ENCODE measurements at places on chromosomes 4 and X.

DNA sequence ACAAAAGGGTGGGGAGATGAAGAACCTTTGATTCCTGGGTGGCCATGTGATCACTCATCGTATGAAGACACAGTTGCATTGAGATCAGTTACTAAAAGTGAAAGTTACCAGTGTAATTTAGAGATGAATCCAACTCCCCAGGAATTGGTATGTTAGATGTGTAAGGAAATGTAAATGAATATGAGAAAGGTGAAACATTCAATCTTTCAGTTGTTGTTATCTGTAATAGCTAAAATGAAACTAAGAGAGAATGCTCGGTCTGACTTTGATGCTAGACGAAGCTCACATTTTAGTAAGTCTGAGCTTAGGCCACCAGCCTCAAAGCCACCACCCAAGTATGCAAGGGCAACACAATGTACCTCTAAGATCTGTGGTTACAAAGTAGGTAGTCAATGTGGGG lies 194.3 kb upstream of the POF1B start:
- DNase-seq, result no peak

DNA sequence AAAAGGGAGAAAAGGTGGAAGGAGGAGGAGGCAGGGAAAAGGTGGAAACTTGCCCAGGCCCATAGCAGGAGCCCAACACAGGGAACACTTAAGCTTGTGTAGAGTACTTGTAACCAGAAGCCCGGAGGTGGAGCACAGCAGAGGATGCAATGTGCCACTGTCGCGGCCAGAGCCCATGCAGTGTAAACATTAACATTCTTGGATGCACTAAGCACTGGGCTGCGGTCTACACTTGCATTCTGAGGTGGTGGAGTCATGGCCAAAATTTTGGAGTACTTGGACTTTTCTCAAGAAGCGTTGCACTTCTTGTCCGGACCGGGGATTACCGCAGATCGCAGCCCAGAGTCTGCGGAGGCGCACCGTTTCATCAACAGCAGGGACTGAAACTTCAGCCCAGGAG lies 4.5 kb upstream of the RHOXF1 start:
- peak; percentile 34 for DNase-seq

- peak; percentile 27 for DNase-seq
Observed at GRCh38 chrX:20414762-20415445, 148.2 kb upstream of the RPS6KA3 start.

GRCh38 chr4:32429151-32429550 lies 1709.0 kb downstream of the PCDH7 start:
- DNase-seq, result no peak

GRCh38 chr4:22471999-22472461 lies 43.8 kb downstream of the ADGRA3 start:
- DNase-seq, result no peak

- peak; percentile 65 for DNase-seq
Observed at GRCh38 chr4:121597346-121597934, 99.3 kb downstream of the ANXA5 start.

- DNase-seq, result no peak
Observed at GRCh38 chrX:42739741-42740140, 38.2 kb downstream of the PPP1R2C start.

DNA sequence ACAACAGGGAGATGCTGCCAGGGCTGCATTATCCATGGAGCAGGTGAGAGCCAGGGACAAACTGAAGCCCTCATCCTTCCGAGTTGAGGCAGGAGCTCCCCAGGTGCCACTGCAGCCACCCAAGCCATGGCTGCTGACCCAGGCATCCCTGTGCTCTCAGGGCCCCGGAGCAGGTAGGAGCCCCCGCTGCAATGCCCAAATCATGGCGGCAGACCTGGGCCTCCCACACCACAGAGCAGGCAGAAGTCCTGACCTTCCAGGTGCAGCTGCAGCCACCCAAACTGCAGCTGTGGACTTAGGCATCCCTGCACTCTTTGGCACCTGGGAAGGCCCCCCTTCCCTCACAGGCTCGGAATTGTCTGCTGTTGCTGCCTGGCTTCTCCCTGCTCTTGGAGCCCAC lies 443.6 kb downstream of the ARAP2 start:
- DNase-seq, result no peak

GRCh38 chrX:146454363-146454762 lies 355.2 kb upstream of the CXorf51B start:
- DNase-seq, result no peak

DNA sequence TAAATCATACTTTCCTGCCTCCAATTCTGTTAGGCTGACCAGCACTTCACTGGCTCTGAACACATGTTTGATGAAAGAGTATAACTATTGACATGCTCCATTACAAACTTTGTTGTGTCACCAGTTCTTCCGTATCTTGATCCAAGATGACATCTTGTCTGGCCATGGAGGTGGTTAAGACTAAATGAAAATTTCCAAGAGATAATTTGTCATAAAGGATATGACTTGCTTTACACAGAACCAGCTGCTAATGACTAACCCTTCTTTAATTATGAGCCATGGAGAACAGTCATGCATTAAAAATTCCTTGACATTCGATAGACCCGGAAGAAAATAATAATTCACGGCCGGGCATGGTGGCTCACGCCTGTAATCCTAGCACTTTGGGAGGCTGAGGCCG lies 17.7 kb upstream of the N4BP2 start:
- peak; percentile 32 for DNase-seq

- no peak for DNase-seq
Observed at GRCh38 chr4:140126261-140126660, 27.7 kb downstream of the MAML3 start.

DNA sequence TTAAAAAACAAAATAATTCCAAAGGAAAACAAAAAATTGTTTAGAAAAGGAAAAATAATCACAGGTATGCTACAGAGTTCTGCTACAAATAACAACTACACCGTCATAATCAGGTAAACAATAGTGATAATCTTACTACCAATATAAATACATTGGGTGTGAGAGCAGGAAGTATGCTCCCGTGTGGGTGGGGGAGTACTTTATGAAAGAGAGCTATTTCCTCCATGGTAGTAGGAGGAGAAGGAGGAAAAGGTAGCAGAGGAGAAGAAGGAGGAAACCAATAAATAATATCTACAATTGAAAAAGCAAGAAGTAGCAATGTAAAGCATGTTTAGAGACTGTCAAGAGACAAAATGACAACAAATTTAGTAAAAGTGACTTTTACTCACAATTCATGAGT lies 35.1 kb downstream of the TEC start:
- DNase-seq, result no peak

DNA sequence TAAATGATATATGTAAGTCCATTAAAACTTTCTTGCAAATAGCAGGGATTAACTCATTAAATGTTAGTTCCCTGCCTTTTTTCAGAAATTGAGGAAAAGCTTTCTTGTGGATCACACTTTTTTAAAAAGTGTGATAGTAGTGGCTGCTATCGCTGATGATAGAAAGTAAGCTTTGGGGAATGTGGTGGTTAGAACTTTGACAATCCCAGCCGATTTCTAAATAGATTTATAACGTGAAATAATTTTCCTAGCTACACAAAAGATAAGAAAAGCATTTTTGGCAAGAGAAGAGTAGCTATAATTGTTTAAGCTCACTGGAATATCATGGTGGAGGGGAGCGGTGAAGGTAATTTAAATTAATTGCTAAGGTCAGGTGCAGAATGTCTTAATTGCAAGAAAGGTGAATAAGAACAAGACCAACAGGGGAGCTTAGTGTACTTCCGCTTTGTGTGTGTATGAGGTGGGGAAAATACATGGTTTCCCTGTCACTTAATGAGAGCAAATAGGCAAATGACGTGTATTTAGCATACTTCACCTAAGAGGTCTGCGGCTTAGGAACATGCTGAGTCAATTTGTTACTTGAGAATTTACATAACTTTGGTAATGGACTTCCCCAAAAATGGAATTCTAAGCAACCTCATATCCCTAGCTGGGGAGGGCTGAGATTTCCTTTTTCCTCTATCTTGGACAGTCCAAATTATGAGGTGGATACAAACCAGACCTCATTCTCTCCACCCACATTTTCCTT lies 11.7 kb upstream of the IL21 start:
- peak; percentile 4 for DNase-seq

DNA sequence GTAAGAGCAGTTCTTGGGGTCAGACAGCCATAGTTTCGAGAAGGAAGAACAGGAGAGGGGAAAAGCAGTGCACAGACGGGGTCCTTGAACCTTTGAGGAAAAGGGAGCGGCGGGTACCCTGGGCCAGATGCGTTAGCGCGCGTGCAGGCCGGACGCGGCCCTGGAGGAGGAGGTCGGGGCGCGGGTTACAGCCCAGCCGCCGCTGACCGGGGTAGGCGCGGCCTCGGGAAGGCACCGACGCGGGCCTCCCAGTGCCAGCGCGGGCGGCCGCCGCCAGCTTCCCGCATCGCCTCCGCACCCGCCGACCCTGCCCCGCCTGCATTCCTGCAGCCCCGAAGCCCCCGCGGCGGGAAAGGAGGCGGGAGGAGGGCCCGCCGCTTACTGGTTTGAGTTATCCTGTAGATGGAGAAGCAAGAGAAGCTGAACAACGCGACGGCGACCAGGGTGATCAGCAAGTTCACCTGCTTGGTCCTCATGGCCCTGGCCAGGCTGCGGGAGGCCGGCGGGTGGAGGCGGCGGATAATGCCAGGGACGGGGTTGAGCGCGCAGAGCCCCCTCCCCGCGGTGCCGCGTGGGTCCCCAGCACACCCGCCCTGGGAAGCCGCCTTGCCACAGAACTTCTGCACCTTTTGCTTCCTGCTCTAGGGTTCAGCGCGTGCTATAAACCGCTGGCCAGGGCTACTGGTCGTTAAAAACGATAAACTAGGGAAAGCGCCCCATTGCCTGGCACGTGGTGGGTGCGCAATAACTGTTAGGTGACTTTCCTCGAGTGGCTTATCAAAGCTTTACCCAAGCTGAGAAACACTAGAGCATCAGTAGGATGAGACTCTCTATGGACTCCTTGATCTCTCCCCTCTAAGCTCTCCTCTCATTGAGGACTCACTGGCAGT lies at the start of gene MGAT4D:
Gene MGAT4D (minus strand): TSS at position 547 of the 890 bp plus-strand sequence. CDS start 71 bp downstream, at position 476.
- no peak for DNase-seq

GRCh38 chrX:56728752-56729151 lies 291 bp upstream of the NBDY start:
- peak; percentile 2 for DNase-seq

- DNase-seq, result no peak
Observed at GRCh38 chr4:118745357-118745756, 60.2 kb downstream of the METTL14 start.

GRCh38 chr4:47836641-47837093 lies 1.2 kb downstream of the CORIN start:
- DNase-seq, result peak; percentile 86

- peak; percentile 41 for DNase-seq
Observed at GRCh38 chr4:108247387-108248049, 78.8 kb upstream of the LEF1 start.

DNA sequence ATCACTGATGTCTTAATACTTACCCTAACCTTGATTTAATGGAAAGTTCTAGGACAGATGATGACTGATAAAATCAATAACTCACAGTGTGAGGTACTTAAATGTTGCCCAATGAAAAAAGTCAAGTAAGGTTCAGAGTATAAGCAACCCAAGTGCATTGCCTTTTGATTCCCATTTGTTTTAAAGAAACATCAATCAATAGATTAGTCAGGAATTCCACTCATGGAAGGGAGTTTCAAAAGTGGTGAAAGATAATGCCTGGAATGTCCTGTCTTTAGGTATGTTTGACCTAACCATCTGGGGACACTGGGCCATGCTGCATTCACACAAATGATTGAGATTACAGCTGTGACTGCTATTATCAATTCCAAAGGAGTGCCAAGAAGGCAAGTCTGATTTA lies 259.7 kb downstream of the PPARGC1A start:
- DNase-seq, result no peak

DNA sequence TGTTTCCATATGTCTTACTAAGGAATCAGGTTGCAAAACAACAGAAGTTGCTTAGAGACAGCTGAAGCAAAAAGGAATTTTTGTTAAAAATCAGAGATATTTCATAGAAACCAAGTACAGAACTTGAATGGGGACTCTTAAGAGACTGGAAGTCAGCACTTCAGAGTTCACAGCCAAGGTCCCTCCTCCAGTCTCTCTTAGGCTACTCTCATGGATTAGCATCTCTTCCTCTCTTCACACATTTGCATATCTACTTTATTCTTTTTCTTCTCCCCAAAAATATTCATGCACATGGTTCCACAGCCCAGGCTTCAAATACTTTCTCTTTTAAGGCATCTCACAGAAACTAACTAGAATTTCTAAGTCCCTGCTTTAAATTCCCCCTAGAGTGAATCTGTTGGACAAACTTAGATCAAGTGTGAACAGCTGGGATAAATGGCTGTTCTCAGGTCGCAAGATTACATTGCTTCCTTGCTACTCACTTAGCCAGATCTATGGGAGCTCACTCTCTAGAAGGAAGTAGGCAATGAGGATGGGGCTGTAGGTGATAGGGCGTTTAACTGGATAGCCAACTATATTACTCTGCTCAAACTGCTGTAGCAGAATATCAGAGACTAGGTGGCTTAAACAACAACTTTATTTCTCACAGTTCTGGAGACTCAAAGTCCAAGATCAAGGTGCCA lies 73.7 kb upstream of the GALNT7 start:
- DNase-seq, result no peak

DNA sequence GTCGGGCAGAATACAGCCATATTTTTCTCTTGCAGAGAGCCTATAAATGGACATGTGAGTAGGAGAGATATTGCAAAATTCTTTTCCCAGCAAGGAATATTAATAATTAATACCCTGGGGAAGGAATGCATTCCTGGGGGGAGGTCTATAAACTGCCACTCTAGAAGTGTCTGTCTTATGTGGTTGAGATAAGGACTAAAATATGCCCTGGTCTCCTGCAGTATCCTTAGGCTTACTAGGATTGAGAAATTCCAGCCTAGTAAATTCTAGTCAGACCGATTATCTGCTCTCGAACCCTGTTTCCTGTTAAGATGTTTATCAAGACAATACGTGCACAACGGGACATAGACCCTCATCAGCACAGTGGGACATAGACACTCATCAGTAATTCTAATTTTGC lies 872.6 kb downstream of the FSTL5 start:
- DNase-seq, result no peak

DNA sequence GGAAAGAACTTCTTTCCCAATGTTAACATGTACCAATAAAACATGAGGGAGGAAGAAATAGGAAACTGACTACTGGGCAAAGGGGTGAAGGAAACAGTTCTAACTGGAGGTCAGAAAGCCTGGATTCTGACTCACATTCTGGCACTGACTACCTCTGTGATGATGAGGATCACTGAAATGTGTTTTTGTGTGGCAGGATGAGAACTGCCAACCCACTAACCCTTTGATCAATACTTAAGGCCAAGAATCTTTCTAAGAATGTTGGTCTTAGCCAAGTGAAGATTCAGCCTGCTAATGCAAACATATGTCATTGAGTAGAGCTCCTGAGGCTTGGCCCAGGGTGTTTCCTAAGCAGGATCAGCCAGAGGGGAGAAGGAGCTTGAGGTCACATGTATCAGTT lies 4.6 kb downstream of the ALAS2 start:
- DNase-seq, result no peak

- no peak for DNase-seq
Observed at GRCh38 chr4:99921174-99921573, 25.2 kb downstream of the DNAJB14 start.

GRCh38 chr4:143253166-143253565 lies 68.4 kb downstream of the USP38 start:
- peak; percentile 31 for DNase-seq

GRCh38 chrX:134469486-134469885 lies 9.5 kb downstream of the HPRT1 start:
- DNase-seq, result peak; percentile 22
